Coronary artery (tissue), 2 donors: ENCODE measurements at places on chromosomes 5 and 9.

DNA sequence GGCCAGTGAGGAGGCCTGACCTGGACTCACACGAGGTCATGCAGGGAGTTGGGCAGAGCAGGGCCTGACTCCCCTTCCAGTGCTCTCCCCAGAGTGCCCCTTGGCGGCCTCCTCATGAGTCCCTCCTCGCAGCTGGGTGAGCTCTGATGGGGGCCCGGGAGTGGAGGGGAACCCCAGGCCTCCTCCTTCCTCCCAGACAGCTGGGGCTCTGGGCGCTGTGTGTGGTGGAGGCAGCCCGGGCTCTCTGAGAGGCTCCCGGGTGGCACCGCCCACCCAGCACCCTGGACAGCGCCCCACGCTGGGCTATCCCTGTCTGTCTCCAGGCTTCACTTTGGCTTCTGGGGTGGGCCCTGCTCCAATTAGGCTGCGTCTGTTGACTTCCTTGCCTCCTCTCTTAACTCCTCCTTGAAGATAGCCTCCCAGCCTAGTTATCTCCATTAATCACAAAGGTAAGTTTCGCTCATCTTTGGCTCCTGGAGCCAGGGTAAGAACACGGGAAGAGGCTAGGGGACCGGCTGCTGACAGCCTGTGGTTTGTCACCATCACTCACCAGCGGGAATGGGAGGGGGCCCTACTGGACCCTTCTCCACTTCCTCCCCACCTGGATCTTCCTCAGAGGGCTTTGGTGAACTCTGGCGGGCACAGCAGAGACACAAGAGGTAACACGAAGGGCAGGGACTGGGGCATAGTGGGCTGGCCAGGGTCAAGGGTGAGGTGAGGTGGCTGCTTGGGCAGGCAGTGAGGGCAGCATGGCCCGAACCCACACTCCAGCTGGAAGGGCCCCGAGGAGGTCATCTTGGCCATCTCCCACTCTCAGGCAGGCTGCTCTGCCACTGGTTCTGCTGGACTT, 13.1 kb downstream of the PSD2 start:
- DNase-seq, result no peak

DNA sequence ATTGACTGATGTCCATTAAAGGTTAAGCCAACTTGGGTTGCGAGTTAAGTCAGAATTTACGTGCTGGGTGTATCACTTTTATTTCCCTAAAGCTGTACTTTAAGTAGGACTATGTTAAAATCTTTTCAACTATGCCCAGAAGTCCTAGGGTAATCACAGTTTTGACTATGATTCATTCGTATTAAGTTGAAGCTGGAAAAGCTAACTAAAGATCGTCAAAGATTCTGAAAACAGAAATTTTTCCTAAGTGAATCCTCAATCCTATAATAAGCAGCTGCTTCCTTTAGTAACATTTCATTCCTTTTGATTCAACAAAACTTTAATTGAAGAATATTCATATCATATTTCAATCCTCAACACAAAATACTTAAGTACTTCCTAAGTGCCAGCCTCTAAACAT, 460.4 kb downstream of the ACTL7B start:
- no peak for DNase-seq

GRCh38 chr5:117473165-117473564, 898.5 kb upstream of the SEMA6A start:
- no peak for DNase-seq

- DNase-seq, result no peak
These were observed 94.9 kb downstream of the HTR4 start for GRCh38 chr5:148559461-148559860.

GRCh38 chr5:171966270-171966669, 40.2 kb downstream of the FBXW11 start:
- DNase-seq, result no peak

DNA sequence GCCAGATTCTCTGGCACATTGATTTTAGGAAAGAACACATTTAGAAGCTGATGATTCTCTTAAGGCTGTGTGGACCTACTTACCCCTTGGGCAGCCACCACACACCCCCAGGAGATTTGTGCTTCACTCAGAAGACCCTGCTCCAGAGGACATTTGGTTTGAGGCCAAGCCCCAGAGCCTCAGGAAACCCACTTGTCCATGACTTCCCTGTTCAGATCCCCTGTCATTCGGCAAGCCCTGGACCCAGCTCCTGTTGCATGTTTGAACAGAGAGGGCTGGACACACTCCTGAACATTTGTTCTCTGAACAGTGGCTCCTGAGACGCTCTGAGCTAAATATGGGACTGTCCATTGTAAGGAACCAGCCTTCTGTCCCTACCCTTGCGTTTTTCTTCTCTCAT, 82.1 kb downstream of the AMBP start:
- peak; percentile 52 for DNase-seq

DNA sequence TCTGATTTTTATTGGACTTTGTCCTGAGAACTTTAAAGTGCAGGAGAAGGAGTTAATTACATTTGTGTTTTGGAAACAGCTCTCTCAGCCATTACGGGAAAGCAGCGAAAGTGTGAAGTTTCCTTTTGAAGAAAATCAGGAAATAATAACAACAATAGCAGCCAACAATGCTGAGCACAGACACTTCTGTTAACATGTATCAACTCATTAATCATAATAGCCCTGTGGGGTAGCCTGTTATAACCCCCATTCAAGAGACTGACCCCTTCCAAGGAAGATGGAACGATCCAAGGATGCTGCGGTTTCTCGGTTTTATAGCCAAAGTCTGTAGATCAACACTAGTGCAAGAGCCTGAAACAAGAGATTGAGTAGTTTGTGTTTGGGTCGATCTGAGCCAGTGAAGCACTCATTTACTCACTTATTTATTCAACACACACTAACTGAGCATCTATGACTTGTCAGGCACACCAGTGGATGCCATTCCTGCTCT, 195.5 kb downstream of the DRD1 start:
- no peak for DNase-seq

- DNase-seq, result no peak
These were observed 141.4 kb downstream of the AOPEP start for GRCh38 chr9:94867842-94868312.

DNA sequence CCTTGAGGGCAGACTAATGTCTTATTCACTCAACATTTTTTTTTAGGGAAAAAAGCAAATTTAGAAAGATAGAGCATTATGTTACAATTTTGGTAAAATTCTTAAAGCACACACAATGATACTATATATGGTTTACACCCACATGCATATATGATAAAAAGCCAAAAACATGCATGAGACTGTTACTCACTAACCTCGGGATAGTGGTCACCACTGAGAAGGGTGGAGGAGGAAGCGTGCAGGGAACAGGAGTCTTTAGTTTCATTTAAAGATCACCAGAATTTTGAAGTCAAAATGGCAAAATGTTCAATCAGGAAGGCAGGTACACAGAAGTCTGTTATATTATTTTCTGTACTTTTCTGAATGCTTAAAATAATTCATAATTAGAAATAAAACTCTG, 9.2 kb downstream of the ARL15 start:
- no peak for DNase-seq

GRCh38 chr5:179243333-179243732, 101.9 kb downstream of the ADAMTS2 start:
- no peak for DNase-seq

DNA sequence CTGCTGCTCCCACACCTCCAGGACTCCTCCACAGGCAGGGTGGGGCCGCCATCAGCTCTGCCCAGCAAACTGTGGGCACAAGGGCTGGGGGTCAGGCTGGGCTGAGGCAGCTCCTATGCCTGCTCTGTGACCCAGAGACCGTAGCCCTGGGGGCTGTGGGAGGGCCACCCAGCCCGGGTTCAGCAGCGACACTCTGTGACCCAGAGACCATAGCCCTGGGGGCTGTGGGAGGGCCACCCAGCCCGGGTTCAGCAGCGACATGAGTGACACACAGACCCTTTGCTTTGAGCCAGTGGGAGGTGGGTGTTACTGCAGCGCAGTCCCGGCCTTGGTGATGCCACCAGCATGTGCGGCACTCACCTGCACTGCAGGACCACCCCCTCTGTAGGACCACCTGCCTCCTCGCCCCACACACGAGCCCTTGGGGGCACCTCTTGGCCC, 118.9 kb upstream of the LPCAT1 start:
- DNase-seq, result no peak

DNA sequence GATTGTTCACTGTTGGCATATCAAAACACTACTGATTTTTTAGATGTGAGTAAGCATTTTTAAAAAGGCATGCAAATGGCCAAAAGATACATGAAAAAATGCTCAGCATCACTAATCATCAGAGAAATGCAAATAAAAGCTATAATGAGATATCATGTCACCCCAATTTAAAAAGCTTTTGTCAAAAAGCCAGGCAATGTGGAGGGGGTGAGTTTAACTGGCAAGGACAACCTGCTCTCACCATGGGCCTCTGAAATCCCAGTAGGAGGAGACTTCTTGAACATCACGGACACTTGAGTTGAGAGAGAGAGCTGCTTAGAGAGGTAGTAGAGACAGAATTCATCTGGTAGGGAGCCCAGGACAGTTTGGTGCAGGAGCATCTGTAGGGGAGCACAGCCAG, 347.1 kb upstream of the MPDZ start:
- no peak for DNase-seq

GRCh38 chr5:154478752-154479159, 729 bp upstream of the HAND1 start:
- DNase-seq, result peak; percentile 65

DNA sequence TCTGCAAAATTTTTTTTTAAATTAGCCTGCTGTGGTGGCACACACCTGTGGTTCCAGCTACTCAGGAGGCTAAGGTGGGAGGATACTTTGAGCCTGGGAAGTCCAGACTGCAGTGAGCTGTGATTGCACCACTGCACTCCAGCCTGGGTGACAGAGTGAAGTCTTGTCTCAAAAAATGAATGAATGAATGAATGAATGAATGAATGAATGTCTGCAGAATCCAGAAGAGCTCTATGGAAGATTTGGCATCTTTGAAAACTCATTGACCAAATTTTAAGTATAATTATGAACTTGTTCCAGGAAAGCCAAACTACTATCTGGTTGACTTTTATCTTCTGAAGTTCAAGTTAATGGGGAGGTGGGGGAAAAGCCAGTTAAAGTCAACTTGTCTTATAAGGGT, 94.2 kb upstream of the ERBIN start:
- no peak for DNase-seq

- no peak for DNase-seq
These were observed 86.1 kb upstream of the ADAMTS2 start for GRCh38 chr5:179431221-179431824.

DNA sequence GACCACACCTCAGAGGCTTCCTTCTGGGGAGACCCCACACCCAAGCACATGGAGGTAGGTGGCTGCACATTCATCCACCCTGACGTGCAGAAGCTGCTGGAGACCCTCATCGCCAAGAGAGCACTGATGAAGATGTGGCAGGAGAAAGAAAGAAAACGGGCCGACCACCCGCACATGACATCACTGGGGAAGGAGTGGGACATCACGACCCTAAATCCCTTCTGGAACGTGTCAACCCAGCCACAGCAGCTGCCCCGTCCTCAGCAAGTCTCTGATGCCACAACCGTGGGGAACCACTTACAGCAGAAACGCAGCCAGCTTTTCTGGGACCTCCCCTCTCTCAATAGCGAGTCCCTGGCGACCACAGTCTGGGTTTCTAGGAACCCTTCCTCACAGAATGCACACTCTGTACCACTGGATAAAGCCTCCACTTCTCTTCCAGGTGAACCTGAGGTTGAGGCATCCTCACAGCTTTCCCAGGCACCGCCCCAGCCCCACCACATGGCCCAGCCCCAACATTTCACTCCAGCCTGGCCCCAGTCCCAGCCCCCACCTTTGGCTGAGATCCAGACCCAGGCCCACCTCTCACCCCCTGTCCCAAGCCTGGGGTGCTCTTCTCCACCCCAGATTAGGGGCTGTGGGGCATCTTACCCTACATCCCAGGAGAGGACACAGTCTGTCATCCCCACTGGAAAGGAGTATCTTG, 3.0 kb downstream of the SPATA31E1 start:
- DNase-seq, result no peak

- no peak for DNase-seq
These were observed 307.2 kb downstream of the GADD45G start for GRCh38 chr9:89911721-89912604.

DNA sequence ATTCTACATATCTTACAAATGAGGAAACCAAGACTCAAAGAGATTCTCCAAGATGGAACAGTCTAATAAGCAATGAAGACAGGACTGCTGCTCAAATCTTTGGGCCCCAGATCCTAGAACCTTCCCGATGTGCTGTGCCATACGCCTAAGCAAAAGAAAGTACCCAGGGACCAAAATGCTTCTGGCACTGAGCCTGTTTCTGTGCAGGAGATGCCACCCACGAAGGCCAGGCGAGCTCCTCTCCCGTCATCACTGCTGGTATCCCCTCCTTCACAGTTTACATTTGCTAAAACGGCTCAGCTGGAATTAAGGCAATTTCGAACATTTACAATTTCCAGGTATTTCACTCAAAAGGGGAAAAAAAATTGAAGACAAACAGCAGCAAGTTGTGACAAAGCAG, 277.5 kb downstream of the DENND1A start:
- DNase-seq, result no peak

GRCh38 chr5:154543380-154543779, 65.4 kb upstream of the HAND1 start:
- no peak for DNase-seq

GRCh38 chr9:125284855-125285254, 23.2 kb downstream of the GAPVD1 start:
- no peak for DNase-seq

DNA sequence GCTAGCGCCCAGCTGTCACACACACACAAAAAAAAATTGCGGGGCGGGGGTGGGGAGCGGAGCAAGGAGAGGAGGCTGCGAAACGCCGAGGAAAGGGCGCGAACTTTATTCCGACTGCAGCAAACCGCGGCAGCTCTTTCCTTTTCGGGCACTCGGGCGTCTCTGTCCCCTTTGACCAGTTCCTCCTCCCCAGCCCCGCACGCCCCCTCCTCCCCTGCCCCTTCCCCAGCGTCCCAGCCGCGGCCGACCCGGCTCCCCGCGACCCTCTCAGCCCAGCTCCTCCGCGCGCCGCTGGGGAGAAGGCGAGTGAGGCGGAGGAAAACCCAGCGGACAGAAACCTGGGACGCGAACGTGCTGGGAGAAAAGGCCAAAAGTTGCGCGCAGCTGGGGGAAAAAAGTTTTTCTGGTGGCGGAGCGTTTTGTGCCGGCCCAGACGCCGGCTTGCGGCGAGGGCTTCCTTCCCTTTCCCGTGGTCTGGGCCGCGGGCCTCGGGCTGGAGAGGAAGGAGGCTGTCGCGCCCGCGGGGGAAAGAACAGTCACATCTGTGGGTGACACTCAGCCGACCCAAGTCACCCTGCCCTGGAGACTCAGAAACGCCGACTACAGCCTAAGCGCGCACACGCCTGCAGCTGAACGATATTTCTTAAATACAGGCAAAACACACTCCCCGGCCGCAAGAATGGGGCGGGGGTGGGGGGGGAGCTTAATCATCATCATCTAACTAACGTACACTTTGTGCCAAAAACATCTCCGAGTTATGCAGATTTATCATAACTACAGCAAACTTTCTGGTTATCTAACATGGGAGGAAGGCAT, 1.1 kb upstream of the BNC2 start:
- peak; percentile 74 for DNase-seq

GRCh38 chr5:112419986-112420864, 1.1 kb upstream of the EPB41L4A start:
- DNase-seq, result peak; percentile 90
